ENCODE measurements at places on chromosomes 3 and 15. TPM values are rescaled to one million over a fixed set of nuclear protein-coding genes. Genes with fewer than 3 reads are reported as not detected.

DNA sequence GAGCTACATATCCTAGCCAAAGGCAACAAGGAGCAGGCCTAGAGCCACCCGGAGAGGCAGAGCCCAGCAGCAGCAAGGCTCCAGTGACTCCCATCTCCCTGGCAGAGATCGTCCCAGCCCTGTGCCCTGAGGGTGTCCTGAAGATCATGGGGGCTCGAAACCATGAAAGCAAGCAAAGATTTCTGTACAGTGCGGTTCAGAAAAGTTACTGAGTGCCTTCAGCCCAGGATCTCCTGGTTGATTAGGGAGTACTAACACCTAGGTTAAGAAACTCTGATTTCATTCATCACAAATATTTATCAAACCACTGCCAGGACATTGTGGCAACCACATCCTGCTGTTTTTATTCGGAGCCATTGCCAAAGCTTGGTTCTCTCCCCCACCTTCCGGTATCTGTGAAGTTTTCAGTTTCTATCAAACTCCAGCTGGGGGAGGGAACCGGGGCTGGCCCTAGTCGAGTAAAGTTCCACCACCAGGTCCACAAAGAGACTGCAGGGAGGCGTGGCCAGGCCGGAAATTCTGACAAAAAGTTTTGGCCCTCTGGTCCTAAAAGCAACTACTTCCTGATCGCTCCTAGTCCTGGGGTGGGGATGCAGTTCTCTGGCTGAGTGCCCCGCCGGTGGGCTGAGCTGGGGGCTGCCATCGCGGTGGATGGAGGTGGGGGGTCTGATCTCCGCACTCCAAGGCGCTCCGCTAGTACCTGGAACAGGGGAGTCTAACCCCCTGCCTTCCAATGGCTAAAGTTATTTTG, 1.2 kb downstream of the RAB43 start:
- DNase-seq = peak; percentile 84

GRCh38 chr3:78462021-78462420, 1305.8 kb downstream of the ROBO1 start:
- no peak for DNase-seq

GRCh38 chr3:185764163-185764979, 60.5 kb downstream of the IGF2BP2 start:
- no peak for DNase-seq

- no peak for DNase-seq
These were observed 26.3 kb downstream of the SCN11A start for GRCh38 chr3:39025222-39025970.

RTP3 gene
- not detected for total RNA-seq

DNA sequence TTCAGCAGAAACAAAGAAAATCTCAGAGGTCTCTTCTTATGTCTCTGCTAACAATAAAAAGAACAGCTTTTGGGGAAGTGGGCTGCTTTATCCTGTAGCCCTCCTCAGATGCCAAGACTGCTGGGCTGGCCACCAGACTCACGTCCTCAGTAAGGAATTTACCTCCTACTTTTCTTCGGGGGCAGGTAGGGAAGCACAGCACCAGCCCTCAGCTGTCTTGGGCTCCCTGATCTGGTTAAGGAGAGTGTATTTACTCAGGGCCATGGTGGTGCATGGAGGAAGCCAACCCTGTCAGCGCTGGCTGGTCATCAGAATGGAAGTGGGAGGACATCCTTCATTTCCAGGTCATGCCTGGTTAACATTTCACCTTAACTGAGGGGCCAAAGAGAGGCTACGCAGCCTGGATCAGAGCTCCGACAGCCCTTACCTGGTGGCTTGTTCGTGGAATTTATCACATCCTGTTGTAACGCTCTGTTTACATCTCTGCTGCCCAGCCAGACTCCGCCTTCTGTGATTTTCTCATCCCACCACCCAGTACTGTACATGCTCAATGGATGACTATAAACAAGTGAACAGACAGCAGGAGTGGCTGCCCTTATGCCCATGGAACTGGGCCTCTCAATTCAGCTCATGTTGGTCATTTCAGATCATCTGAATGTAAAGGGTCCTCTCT, 108.3 kb downstream of the IGF2BP2 start:
- DNase-seq = no peak

- no peak for DNase-seq
These were observed 25.8 kb upstream of the TGM5 start for GRCh38 chr15:43292375-43293078.

DNA sequence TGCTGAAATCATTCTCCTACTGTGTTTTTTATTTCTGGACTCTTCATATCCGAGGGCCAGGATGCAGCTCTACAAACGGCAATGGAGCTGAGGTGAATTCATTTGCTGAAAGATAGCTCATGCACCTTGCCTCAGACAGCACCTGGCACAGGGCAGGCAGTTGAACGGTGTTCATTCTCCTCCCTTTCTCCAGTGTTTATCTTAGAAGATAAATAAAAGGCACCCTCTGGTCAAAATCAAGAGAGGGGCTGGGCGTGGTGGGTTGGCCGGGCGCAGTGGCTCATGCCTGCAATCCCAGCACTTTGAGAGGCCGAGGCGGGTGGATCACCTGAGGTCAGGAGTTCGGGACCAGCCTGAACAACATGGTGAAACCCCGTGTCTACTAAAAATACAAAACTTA, 79.3 kb upstream of the LMOD3 start:
- DNase-seq = no peak

- DNase-seq = no peak
These were observed 38.7 kb downstream of the FEM1B start for GRCh38 chr15:68316061-68316804.
